Stimulated activated CD8-positive, alpha-beta memory T cell treated with anti-CD3 and anti-CD28 coated beads, Interleukin-4, amount 100 ng/mL, for 4 hours (primary cell): ENCODE measurements at places on chromosomes 2 and 18.

DNA sequence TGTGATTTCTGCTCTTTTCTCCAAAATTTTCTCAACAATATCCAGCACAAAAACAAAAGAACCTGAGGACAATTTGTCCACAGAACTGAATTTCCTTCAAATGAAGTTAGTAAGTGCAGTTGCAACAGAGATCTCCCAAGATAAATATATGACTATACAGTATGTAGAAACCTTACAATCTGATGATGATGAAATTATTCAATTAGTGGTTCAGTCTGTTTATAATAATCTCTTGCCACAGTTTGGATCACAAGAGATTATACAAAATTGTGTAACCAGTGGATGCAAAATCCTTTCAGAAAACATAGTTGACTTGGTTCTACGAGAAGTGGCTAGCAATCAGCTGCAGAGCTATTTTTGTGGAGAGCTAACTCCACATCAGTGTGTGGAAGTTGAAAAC is 68.7 kb downstream of the FSIP2 start:
- DNase-seq = no peak

GRCh38 chr2:60847854-60848253 is 33.5 kb upstream of the REL start:
- DNase-seq = no peak

- no peak for DNase-seq
Observed at GRCh38 chr2:201532686-201533304, 81.3 kb downstream of the STRADB start.

- no peak for DNase-seq
Observed at GRCh38 chr2:48829036-48829435, 73.5 kb upstream of the LHCGR start.

DNA sequence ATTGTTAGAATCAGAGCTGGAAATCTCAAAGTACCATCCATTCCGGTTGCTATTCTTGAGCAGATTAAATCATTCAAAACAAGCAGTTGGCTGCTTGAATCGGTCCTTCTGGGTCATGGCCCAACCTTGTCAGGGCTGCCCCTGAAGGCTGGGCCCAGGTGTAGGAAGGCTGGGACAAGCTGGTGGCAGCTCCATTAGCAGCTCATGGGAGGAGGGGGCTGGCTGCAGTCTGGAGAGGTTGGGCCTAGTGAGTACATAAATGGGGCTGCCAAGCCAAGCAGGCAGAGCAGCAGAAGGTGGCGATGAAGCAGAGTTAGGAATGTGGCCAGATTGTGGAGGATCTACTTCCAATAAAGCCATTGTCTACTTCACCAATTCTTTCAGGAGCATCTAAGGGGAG is 81.4 kb downstream of the ADCYAP1 start:
- no peak for DNase-seq

GRCh38 chr2:191222507-191222906 is 22.7 kb upstream of the MYO1B start:
- no peak for DNase-seq

- DNase-seq = no peak
Observed at GRCh38 chr2:40178971-40179370, 272.9 kb downstream of the SLC8A1 start.

- DNase-seq = no peak
Observed at GRCh38 chr2:100845141-100845991, 25.4 kb downstream of the NPAS2 start.

GRCh38 chr2:70160545-70160944 is 30.3 kb downstream of the C2orf42 start:
- no peak for DNase-seq

DNA sequence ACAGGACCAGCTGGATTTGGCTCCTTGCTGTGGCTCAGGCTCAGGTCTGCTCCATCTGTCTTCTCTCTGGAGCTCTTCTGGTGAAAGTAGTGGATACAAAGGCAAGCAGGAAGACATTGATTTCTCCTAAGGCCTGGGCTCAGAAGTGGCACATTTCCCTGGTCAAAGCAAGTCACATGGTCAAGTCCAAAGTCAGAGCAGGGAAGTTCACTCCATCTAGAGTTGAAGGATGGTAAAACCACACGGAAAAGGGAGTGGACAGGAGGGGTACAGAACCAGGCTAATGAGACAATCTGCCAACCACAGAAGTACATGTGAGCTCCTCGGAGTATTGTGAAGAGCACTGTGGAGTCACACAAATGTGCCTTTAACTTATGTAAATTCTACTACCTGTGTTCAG is 66.1 kb downstream of the MARCO start:
- no peak for DNase-seq

DNA sequence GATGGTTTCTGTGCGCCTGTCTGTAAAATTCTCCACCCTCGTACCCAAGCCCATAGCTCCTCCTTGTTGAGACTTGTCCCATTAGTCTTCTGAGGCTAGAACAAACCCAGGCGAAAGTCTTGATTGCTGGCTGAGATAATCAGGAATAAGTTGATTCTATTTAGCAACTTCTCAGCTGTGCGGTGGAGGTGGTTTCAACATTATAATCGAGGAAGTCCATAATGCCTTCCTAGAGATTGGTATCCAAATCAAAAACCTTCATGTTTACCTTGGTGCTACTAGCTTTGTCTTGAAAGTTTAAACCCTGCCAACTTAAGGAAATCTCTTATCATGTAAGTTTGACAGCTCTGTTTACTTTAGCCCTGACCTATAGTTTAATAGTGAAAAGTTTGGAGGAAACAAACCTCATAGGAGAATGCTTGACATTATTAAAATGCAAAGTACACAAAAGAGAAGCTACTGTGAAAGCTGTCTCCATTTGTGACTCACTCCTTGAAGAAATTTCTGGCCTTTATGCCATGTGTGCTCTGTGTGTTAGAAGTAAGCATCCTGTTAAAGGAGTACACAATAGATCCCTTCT is 36.6 kb upstream of the DSC1 start:
- no peak for DNase-seq

DNA sequence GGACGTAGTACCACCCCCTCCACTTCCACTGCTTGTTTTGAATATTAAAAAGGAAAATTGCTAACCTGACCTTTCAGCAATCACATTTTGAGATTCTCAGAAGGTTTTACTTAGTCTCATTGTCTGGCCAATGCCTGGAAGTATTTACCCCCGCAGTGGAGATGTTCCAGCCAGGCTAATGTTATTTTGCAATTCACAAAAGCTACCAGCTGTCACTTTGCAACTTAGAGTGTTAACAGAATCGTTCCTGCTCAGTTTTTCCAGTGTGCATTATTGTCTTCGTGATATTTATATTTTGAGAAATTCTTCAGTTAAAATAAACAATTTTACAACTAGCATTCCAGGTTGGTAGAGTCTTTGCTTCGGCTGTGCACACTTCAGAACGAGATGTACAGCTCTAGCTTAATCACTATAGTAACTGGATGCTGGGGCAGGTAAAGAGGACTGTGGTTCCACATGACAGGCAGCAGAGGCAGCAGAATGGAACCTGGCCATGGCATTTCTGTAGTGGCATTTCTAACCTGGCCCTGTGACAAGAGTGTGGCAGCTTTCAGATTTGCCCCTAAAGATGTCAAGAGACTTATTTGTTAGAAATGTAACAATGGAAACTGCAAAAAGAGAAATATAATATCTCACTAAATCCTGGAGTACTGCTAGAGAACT is 85.1 kb downstream of the DTNA start:
- DNase-seq = no peak

- no peak for DNase-seq
Observed at GRCh38 chr2:23028106-23028505, 356.9 kb upstream of the KLHL29 start.

DNA sequence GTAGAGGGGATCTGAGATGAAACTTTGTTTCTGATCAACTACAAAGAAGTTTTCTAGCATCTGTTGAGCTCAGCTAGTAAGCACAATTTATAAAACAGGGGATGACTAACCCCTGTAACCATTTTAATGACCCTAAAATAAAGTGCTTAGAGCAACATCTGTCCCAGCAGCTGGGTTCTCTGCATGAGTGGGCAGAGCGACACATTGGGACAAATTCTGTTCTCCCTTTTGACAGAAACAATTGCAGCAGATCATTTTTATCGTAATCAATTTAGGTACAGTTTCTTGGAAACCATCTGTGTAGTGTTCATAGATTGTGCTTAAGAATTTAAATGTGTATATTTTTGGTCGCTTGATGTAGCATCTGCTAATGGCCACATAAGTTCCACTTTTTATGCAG is 678.0 kb downstream of the RNF144A start:
- no peak for DNase-seq

DNA sequence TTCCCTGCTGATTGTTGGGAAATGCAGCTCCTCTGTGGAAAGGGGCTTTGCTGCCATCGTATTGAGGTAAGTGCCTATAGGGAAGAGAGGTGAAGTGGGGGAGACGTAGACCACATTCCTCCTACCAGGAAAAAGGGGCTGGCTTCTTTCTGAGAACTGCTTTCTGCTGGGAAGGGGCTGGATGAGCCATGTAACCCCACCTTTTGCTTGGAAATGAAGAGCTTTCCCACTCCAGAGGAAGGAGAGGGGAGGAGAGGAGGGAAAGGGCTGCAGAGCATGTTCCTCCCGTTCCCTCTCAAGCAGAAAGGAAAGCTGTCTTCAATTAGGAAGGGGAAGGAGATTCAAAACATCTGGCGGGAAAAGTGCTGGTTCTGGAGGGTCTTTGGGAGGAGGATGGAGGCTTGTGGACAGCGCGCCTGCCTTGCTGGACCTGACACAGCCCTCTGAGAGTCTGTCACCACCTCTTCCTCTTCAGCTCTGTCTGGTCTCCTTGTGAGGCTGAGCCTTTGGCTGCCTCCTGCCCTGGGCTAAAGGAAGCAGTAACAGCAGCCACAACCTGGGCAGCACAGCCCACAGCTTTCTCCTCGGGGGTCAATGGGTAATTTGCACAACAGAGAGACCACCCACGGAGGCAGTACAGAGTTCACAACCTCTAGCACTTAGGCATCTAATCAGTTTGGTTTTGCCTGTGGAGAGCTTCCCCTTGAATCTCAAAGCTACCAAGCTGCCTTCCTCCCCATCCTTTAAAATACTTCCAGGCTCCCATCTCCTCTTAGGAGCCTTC is 410.0 kb upstream of the TNP1 start:
- no peak for DNase-seq

DNA sequence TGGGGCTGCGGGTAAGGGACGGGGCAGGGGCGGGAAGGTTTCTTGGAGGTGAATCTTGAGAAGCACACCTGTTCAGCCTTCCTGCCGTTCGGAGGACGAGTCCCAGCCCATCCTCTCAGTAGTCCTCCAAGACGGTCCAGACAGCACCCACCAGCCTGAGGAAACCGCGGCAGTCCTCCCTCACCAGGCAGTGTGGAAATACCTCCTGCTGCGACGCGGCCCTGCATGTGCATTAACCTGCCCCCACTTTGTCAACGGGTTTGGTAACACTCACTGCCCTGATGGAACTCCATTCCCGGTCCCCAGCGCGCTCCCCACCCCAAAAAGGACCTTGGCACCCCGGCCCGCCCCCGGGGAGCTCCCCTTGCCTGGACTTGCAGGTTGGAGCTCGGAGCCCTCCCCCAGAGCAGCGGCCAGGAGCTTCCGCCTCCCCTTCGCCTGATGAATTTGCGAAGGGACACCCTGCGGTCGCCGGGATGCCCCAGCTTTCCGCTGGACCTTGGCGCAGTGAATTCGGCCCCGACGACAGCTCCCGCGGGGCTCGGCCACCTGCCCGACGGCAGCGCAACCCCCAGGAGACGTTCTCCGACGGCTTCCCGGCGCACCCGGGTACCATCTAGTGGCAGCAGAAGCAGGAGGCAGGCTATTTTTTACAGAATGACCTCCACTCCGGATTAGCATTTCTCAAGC is 31.5 kb downstream of the ACVR1C start:
- peak; percentile 7 for DNase-seq

DNA sequence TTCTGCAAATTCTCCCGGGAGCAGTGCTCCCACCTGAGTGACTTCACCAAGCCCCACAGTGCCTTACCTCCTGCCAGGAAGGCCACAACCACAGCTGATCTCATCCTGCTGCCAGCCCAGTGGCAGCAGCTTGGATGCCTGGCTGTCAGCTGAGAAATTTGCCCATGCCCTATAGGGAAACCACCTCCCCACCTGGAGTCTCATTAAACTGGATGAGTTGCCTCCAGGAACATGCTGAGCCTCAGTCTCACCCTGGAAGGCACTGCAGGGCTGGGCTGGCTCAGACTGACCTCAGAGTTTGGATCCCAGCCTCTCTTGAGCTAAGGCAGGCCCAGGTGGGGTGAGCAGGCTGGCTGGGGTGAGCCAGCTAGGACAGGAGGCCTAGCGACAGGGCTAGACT is 23.3 kb downstream of the REEP1 start:
- DNase-seq = no peak

- DNase-seq = no peak
Observed at GRCh38 chr18:57125627-57126026, 21.3 kb upstream of the BOD1L2 start.

- DNase-seq = no peak
Observed at GRCh38 chr2:102034683-102035548, 43.2 kb downstream of the IL1R2 start.

DNA sequence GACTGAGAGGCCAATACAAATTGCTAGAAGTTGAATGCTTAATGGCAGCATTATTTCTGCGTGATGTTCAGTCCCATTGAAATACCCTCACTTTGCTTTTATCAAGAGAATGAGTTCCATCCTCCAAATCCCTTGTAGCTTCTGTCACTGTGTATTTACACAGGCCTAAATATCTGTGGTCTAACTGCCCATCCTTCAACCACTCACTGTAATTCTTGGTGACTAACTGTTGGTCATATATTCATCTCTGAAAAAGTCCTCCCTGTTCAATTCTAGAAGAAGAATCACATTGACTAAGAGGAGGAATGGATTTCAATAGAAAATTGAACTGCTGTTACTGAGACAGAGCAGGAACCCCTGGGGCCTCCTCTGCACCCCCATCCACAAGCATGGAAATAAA is 74.2 kb upstream of the L3MBTL4 start:
- DNase-seq = no peak

DNA sequence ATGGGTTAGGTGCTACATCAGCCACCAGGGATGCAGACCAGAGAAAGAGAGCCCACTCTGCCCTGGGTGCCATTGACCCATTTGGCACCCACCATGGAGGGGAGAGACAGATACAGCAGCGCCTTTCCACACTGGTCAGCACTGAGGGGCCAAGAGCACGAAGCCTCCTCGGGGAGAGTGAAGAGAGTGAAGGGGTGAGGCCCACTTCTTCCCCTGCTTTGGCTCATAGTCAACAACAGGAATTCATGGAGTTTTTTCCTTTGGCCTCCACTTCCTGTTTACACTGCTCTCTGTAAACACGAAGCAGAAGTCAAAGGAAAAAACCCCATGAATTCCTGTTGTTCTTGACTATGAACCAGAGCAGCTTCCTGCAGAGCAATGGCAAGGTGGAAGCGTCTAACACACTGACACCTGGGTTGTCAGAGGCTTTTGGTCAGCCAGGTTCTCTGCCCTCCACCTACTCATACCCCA is 80.0 kb downstream of the CCDC93 start:
- no peak for DNase-seq

DNA sequence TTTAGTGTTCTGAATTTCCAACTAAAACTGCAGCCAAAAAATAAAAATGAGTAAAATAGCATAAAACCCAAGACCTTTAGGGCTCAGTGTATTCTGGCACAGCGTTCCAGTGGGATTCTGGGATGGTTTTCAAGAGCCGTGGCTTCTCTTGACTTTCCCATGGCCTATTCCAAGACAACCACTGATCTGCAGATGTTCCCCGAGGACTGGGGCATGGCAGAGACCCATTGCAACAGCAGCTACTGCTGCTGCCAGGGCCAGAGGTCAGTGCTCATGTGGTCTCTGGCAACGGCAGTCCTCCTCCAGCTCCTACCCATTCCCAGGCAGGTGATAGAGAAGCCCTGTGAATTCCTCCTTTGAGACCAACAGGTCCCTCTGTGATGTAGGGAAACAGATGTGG is 26.8 kb downstream of the TNP1 start:
- DNase-seq = no peak

- DNase-seq = no peak
Observed at GRCh38 chr2:31666878-31667277, 86.1 kb upstream of the SRD5A2 start.

- DNase-seq = no peak
Observed at GRCh38 chr18:46051731-46052461, 20.2 kb downstream of the PSTPIP2 start.
